SK-N-SH (cell line): ENCODE measurements at places on chromosomes 3 and 15.

DNA sequence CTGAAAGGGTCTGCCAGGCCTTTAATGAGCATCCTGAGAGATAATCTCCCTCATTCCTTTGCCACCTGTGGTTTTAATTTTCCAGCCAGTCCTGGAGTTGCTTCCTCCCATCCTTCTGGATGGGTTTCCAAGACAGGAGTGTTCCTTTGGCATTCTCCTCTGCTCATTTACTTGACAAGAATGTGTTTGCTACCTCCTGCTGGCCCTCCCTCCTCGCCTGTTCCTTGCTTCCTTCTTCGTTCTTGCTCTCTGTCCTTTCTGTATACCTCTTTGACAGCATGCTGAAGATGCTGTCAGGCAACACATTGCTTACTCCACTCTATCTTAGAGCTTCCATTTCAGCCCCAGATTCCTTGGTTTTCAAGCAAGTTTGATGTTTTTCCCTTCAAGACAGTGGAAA is 46.0 kb downstream of the ERC2 start:
- no peak for DNase-seq

DNA sequence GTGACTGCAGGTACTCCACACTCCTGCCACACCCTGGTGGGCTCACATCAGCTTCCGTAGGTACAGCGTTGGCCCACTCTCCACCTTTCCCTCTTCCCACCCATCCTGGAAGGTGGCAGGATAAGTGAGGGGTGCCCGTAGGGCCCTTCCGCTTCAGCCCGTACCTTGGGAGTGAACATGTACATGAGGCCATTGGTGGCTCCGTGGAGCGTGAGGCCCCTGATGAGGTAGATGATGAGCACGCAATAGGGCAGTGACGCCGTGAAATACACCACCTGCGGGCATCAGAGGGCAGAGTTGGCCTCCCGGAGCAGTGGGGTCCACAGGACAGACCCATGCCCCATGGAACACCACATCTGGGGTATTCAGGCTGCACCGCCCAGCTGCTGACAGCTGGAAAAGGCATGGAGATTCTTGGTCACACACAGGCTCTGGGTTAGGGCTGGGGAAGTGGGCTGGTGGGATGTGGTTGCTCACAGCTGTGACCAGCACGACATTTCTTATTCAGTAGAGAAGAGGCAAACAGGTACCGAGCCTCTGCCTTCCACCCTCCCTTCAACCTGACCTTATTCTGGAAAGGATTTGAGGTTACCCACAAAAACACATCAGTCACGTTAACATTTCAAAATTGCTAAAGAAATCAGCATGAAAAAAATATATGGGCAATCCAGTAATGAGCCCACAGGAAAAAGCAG is 23.8 kb downstream of the SLC6A20 start:
- no peak for DNase-seq

- DNase-seq = no peak
Observed at GRCh38 chr3:42581400-42581708, 413 bp downstream of the SEC22C start.

DNA sequence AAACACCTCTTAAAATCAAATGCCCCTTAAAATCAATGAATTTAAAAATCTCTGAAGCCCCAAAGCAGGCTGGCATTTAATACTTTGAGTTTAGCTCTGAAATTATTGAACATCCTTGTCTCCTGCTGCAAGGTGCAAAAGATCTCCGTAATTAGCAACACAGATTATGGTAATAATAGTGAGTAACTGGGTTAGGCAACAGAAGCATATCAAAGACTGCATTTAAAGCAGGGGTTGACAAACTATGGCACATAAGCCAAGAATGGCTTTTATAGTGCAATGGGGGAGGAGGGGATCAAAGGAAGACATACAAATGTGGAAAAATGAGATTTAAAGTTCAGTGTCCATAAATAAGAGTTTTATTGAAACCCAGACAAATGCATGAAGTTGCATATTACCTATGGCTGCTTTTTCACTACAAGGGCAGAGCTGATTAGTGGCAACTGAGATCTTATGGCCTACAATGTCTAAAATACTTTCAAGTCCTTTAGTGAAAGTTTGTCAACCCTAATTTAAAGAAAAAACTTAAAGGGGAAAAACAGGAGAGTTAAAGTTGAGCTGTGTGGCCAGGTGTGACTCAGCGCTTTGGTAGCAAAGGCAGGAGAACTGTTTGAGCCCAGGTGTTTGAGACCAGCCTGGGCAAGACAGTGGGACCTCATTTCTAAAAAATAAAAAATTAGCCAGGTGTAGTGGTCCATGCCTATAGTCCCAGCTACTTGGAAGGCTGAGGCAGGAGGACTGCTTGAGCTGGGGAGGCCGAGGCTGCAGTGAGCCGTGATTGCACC is 157.6 kb downstream of the TBL1XR1 start:
- no peak for DNase-seq

DNA sequence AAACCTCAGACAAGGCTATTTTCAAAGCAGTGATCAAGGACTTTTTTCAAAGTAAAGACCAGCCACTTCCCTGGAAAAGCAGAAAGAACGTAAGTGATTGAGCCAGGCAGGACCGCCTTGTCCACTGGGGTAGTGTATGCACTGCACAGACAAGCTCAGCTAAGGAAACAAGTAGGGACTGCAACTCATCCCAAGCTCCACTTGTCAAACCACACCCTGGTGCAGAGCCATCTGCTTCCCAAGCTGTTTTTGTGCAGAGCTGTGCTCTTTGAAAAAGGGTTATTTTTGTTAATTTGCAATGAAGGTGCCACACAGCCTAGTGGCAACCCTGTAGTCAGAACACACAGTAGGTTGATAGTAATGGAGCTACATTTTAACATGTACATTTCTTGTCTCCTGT is 193.3 kb downstream of the ADAMTS9 start:
- DNase-seq = no peak

DNA sequence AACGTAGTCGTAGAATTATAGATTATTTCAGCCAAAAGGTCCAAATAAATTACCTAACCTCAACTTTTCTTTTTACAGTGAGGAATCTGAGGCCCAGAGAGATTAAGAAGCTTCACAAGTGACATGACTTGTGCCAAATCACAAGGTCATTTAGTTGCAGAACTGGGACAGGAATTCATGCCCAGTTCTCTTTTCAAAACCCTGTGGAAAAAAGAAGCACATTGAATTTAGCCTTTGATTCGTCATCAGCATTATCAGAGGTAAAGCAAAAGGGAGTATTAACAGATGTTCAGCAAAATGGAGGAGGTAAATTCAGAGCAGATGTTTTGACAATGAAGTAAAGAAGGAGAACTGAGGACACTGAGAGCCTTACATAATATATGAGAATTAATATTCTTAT is 4.5 kb downstream of the SERPINI2 start:
- no peak for DNase-seq
